GM19239 (cell line): ENCODE measurements at places on chromosomes 16 and 17.

GRCh38 chr16:17206712-17207111 lies 264.0 kb downstream of the XYLT1 start:
- DNase-seq: no peak

GRCh38 chr16:15440852-15441251 lies 6.5 kb downstream of the BMERB1 start:
- DNase-seq: no peak

DNA sequence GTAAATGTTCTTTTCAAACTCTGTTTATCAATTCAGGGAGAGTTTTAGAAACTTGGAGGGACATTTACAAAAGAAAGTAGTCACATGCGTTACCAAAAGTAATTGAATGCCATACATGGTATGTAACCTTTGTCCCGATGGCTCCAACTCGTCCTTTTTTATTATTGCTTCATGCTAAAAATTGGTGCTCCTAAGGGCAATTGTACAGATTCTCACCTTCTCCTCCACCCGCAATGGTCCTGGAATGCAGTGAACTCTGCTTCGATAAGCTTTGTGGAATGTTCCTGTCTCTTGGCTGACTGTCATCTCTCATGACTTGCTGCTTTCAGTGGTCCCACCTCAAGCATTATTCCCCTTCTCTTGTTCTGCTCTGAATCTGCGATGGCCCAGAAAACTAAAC lies 20.9 kb downstream of the GNAO1 start:
- DNase-seq: no peak

DNA sequence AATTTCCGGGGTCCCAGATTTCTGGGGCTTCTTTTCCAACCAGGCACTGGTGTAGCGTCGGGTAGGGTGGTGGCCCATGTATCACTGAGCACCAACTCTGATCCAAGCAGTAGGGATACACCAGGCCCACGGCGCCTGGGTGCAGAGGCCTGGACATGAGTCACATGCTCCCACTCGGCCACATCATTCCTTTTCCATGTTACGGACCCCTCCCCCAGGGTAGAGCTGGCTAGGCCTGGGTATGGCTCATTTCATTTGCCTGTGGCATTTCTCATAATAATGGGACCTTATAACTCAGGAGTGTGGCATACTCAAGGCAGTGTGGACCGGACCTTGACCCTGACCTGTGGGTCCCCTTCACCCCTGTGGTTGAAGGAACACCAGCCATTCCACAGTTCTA lies 18.0 kb upstream of the NDRG4 start:
- no peak for DNase-seq

GRCh38 chr17:36752096-36752888 lies 150.9 kb downstream of the MRM1 start:
- DNase-seq: no peak

DNA sequence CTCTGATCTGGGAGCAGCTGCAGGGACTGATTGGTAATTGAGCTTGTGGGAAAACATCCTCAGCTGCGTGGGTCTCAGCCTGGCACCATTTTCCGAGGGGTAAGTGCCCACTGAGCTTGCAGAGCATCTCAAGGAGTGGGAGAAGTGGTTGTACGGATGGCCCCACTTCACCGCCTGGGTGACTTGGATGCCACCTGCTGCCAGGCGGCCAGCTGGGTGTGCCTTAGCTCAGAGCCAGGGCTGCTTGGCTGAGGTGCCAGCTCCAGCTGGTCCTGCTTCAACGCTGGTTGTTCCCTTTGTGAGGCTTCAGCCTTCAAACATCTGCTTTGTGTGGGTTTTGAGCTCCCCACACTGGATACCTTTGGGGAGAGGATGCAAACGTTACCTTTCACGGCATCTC lies 482.7 kb upstream of the EEF2KMT start:
- no peak for DNase-seq

DNA sequence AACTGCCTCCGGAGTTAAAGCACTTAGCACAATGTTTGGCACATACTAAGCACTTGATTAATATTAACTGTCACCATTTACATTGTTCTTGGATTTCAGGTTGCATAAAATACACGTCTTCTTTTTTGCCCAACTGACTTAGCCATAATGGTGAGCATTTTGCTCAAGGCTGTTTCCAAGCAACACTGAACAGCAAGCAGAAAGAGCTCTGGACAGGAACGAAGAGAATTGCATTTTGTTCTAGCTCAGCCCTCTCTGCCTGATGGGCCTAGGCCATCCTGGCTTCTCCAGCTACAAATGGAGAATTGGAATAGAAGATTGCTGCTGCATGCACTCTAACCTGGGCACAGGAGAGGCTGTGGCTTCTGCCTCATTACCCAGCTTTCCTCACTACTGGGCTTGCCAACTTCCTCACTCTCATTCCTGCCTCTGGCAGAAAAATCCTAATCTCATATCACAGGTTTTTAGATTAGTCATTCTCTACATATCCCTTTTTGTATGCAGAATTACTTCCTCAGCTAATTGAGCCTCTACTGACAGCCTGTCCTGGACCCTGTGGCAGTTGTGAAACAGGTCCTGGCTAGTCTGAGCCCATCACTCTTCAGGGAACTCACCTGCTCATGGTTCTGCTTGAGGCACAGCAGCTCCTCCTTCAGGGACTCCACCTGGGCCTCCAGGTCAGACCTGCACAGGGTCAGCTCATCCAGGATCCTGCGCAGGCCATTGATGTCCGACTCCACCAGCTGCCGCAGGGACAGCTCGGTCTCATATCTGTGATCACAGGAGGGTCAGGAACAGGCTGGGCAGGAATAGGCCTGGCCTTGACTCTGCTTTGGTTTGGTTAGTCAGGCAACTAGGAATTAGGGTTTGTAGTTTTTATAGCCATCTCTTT lies 2.5 kb downstream of the KRT33A start:
- no peak for DNase-seq

- peak; percentile 80 for DNase-seq
Measured at GRCh38 chr17:30477083-30477773, at the start of gene GOSR1. Gene GOSR1 (plus strand): TSS chr17:30477408. CDS start chr17:30477434, 26 bp downstream.

DNA sequence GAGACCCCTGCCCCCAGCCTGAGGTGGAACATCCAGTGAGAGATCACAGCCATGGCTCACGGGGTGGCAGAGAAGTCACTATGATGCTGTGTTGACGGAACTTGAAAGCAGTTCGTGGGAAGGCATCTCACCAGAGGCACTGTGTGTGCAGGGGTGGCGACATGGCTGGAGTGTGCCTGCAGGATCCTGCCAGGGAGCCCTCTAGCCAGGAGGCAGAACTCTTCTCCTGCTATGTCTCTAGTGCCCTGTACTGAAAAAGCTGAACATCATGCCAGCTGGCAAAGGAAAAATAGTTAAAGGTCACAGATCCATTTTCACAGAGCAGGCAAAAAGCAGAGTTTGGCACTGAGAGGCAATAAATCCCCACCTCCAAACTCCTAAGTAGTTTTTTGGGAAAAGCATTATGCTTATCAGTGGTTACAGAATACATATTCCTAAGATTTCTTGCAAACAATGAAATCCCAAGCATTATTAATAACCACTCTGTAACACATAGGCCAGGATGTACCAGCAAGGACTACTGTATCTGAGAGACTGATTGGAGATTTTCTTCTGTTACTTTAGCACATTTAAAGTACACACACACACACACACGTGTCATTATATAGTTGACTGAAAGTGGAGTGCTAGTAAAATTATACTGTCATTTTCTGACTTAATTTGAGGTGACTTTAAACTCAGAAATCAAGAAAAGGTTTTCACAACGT lies 36.8 kb downstream of the TNRC6C start:
- no peak for DNase-seq

- DNase-seq: no peak
Measured at GRCh38 chr17:76039121-76039520, 12.0 kb upstream of the EVPL start.

- no peak for DNase-seq
Measured at GRCh38 chr16:87515475-87516330, 22.9 kb upstream of the ZCCHC14 start.

- DNase-seq: no peak
Measured at GRCh38 chr16:23229714-23230113, 47.2 kb downstream of the SCNN1G start.

GRCh38 chr16:73210686-73211085 lies 162.8 kb upstream of the ZFHX3 start:
- no peak for DNase-seq

DNA sequence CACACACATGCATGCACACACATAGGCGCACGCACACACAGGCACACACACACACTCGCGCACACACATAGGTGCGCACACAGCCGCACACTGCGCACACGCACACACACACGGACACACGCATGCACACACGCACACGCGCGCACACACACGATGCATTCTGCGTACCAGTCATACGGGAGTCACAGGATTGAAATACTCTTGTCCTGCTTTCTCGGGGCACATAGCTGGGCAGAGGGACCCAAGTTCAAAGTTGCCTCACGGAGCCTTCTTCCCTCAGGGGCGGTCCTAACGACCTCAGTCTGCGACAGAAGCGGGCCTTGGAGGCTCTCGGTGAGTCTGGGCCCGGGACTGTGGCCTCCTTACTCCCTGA lies 56.0 kb downstream of the MRM1 start:
- no peak for DNase-seq

DNA sequence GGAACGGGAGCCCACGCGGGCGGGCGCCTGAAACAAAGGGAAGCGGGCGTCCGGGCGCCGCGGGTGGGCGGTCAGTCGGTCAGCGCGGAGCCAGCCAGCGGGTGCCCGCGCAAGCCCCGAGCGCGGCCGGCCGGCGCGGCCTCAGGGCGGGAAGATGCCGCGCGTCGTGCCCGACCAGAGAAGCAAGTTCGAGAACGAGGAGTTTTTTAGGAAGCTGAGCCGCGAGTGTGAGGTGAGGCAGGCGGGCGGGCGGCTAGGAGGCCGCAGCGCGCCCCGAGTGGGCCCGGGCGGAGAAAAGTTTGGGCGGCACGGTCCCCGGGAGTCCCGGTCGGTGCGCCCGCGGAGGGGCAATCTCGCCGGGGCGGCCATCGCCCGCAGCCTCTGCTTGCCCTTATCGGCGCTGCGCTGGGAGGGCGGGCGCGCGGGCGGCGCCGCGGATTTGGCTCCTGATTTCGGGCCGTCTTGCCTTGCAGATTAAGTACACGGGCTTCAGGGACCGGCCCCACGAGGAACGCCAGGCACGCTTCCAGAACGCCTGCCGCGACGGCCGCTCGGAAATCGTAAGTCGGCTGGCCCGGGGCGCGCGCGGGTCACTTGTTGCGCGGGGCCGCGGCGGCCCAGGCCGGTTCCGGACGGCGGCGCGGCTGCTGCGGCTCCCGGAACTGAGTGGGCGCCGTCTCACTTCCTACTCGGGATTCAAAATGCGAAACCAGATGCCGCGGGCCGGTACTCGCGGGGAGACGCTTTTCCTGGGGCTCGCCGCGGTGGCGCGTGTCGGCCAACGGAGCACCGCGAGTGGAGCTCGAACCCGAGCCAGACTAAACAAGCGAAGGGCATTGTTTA lies 526 bp downstream of the CBFB start:
- DNase-seq: peak; percentile 50

GRCh38 chr16:2278272-2278608 lies 10.3 kb upstream of the RNPS1 start:
- DNase-seq: no peak

- DNase-seq: no peak
Measured at GRCh38 chr17:9266031-9266680, 244.8 kb downstream of the NTN1 start.

- DNase-seq: no peak
Measured at GRCh38 chr17:78729641-78730040, 52.4 kb downstream of the CYTH1 start.

DNA sequence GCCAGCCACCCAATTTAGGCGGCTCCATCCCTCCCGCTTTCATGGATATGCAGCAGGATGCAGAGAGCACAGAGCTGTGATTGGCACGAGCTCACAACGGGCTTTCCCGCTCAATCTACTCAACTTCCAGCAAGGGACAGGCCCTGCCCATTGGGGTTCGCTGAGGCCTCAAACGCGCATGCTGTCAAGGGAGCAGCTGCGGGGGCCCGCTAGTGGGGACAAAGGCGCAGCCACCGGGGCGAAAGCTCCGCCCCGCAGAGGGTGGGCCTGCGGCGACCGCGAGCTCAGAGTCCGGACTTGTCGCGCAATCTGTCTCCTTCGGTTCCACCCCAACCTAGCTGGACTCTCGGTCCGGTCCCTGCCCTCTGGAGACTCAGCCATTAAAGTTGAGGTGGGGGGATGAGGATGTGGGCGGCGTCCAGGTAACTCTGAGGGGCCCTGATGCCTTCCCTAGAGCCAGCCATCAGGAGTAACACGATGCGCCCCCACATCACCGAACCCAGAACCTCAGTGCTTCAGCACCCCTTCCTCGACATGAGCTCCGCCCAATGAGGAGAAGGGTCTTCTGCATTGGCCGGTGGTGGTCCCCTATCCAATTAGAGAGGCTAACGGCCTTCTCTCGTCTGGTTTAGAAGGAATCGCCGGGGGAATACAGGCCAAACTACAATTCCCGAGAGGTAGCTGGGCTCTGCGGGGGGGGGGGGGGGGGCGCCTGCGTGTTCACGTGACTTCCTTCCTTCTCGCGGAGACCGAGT lies 489 bp upstream of the NFATC3 start:
- peak; percentile 67 for DNase-seq

GRCh38 chr17:43825567-43825966 lies 7.4 kb downstream of the MPP3 start:
- DNase-seq: no peak

GRCh38 chr16:728131-728889 lies 1.4 kb downstream of the HAGHL start:
- DNase-seq: peak; percentile 91

GRCh38 chr17:82896071-82897000 lies 56.5 kb upstream of the ZNF750 start:
- no peak for DNase-seq

DNA sequence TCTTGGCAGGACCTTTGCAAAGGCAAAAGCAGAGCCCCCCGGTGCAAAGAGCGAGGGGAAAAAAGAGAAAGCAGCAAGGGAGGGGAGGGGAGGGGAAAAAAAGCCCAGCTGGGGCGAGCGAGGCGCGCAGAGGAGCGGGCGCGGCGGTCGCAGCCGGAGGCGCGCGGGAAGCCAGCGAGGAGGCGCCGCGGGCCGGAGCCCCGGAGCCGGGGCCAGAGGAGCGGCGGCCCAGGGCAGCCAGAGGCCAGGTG lies 129 bp downstream of the IRX5 start:
- DNase-seq: no peak

GRCh38 chr17:81021531-81022343 lies 13.2 kb upstream of the BAIAP2 start:
- no peak for DNase-seq

GRCh38 chr17:57861000-57861789 lies 11.4 kb upstream of the MRPS23 start:
- no peak for DNase-seq

DNA sequence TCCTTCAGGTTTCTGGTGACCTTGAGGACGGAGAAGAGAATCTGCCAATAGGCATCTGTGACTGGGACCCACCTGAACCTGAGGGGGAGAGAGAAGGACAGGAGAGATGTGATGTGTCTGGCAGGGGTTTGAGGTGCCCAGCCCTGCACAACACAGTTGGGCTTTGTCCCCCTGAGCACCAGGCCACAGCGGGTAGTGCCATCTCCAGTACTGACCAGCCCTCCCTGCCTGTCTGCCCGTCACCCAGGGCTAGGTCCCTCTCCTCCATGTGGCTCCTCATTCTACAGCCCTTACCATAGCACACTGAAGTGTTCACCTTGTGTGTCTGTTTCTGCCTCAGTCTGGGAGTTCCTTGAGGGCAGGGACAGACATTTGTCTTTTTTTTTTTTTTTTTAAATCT lies 30.8 kb downstream of the NLRP1 start:
- no peak for DNase-seq
